ENCODE measurements at places on chromosomes 7 and 10.

- DNase-seq, result no peak
Observed at GRCh38 chr10:60176925-60177324, 212.8 kb downstream of the ANK3 start.

- DNase-seq, result peak; percentile 13
Observed at GRCh38 chr10:65358565-65358964, 1567.3 kb upstream of the LRRTM3 start.

- DNase-seq, result no peak
Observed at GRCh38 chr10:59060852-59061251, 115.6 kb upstream of the PHYHIPL start.

- DNase-seq, result no peak
Observed at GRCh38 chr10:133179651-133180050, 19.6 kb downstream of the KNDC1 start.

DNA sequence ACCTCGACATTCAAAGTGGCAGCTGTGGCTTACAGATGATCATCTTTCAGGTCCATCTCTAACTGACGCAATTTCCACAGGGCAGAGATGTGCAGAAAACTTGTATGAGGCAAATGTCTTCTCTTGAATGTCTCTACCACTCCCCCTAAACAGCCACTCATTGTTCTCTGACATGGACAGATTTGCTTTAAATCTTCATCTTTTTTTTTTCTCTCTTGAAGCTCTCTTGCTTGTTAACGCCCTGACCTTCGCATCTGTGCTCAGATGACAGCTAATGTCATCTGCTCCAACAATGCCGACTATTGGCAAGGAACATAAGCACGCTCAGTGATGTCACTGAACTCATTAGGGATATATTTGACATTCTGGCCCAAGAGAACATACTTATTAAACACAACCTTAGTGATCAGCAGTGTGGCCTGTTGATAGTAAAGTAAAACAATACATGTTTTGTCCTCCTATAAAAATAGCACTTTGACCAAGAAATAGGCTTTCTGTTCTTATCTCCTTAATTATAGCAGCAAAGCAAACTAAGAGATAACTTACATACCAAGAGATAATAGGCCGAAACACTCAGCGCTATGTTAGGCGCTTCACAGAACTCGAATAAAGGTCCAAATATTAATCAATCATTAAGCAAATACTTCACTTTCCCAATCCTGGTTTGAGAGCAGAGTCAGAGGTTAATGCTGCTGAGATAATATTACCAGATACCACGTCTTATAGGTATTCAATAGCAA lies 583.5 kb downstream of the PARD3 start:
- DNase-seq, result no peak

GRCh38 chr7:116588641-116589594 lies 64.1 kb downstream of the CAV1 start:
- peak; percentile 66 for DNase-seq

- no peak for DNase-seq
Observed at GRCh38 chr7:24715171-24715570, 42.1 kb downstream of the GSDME start.

GRCh38 chr7:79785556-79785955 lies 332.1 kb upstream of the MAGI2 start:
- no peak for DNase-seq

All from common myeloid progenitor, CD34-positive (primary cell).